ENCODE measurements at places on chromosomes 3 and 15.
A peak's percentile ranks its signal among the peaks of the same experiment; 100 is the strongest.

- no peak for DNase-seq
Observed at GRCh38 chr3:120357807-120358206, 8.7 kb upstream of the LRRC58 start.

DNA sequence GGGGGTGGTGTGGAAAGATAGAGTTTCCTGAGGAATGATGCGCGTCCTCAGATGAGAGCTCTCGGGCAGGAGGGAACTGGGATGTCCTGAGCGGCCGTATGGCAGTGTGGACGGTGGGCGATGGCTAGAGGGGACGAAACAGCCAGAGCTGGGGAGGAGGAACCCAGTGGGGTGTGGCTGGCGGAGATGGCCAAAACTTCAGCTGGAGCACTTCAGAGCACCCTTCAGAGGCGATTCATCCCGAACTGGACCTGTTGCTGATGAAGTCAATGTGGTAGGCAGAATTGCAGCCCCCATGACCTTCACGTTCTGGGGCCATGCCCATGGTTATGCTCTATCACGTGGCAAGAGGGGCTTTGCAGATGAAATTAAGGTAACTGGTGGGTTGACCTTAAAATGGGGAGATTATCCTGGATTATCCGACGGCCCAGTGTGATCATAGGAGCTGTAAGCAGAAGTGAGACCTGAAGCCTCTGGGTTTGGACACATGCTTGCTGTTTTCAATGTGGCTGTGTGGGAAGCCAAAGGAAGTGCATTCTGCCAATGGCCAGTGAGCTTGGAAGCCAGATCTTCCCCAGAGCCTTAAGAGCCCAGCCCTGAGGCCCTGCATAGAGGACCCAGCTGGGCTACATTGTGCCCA is 52.3 kb downstream of the ATP1B3 start:
- peak; percentile 47 for DNase-seq

DNA sequence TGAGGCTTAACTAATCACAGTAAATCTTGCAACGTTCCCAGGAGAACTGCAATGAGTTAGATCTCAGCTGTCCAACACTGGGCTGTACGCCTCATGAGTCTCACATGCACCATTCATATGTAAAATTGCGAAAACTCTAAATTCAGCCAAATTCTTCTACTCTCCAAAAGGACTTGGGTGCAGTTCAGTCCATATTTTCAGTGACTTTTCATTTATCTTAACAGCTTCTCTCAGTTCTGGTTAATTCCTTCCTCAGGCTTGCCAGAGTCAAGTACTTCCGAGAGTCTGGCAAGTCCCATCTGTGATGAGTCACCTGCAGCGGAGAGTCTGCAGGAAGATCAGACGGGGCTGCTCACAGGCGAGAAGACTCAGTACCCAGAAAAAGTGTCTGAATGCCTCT is 11.5 kb downstream of the CCDC80 start:
- DNase-seq: peak; percentile 40

GRCh38 chr15:85311647-85312046 is 68.8 kb upstream of the AKAP13 start:
- DNase-seq: no peak

- no peak for DNase-seq
Observed at GRCh38 chr3:8884630-8885290, 78.5 kb downstream of the RAD18 start.

DNA sequence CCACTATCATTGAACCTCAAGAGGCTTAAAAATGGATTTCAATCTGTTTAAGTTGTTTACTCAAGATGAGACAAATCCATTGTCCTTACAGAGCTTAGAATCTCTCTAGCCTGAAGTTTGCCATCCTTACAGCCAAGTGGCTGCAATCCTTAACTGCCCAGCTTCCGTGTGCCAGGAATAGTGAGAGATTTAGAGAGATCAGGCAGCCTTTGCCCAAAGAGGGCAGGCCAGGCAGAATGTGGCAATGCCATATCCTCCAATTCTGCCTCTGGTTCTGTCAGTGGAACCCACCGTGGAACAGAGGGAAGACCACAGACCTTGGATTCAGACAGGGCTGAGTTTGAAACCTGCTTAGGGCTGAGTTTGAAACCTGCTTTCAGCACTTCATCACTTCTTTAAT is 374.3 kb downstream of the VPS13C start:
- no peak for DNase-seq

DNA sequence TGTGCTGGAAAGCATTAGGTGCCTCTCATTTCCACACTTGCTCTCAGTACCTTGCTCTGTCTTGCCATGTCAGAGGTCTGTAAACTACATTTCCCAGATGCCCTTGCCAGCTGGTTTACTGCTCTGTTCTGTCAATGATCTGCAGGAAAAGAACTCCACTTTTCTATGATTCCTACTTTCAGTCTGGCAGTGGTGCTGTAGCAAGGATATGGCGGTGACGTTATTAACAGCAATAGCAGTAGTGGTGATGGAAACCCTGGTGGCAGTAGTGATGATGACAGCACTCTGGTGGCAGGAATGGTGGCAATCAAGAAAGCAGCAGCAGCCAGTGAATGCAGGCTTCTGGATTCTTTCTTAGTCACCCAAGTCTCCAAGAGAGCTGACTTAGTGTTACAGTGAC is 665.2 kb downstream of the DIPK2A start:
- no peak for DNase-seq

DNA sequence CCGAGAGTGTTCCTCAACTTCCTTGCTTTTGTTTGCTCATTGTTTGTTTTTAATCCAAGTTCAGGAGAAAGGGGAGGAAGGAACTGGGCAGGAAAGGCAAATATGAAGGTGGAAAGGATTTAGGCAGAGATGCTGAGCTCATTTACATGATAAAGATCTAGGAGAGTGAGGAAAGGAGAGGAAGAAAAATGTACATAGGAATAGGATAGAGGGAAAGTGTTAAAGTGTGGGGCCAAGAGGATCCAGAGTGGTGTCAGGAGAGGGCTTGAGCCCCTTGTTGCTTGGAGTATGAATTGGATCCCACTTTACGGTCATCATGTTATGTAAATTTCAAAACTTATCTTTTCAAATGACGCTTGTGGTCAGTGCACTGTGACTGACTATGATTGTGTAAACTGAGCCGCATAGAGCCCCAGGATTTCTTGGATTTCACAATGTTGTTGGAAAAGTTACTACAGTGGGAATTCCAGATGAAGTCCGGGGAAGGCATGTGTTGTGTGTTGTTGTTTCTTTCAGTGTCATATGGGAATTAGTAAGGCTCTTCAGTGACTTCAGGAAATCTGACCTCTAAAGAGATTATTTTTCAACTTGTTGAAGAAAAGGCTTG is 15.0 kb upstream of the PLD1 start:
- DNase-seq: peak; percentile 67

DNA sequence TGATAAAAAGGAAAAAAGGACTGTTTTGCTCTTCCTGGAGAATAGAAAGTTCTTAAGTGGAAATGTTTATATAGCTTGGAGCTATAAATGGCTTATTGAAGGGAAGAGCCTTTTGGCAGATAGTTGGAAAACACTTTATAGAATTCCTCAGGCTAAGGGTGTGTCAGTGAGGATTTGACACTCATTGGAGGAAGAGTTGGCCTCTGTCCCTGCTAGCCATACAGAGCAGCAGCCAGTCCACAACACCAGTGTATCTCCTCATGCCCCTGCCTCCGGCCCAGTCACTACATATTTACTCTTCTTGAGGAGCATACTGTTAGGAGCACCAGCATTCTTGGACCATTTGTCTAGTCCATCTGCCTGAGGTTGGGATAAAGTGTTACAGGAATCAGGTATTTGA is 36.2 kb downstream of the KLHL18 start:
- DNase-seq: no peak

DNA sequence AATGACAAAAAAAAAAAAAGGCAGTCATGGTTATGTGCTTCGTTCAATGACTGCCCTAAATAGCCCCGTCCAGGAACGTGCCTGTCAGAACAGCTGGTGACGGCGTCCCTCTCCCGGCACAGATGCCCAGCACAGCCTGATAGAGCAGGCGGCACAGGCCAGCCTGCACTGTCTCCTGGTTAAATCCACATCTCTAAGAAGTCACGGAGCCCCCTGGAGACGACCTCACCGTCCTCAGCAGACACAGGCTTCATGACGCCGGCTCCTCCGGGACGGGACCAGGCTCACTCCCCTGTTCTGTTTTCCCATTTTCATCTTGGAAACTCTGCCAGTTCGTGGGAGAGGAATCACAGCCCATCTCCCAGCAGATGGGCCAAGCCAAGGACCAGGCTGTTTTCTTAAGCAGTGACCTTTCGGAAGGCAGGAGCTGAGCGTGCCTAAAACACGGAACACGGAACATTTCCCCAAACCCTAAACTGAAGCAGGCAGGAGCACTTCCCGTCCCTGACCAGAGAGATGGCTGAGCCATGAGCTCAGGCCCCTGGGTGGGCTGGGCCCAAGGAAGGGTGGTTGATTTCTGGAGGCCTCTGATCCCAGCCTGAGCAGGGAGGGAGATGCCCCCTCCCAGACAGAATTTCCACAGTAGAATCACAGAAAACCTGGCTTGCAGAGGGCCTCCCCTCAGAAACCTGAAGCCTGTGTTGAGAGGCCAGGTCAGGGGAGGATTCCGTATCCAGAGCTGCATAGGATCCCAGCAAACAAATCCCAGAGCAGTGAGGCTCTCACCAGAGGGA is 35.9 kb downstream of the ADCY5 start:
- no peak for DNase-seq

DNA sequence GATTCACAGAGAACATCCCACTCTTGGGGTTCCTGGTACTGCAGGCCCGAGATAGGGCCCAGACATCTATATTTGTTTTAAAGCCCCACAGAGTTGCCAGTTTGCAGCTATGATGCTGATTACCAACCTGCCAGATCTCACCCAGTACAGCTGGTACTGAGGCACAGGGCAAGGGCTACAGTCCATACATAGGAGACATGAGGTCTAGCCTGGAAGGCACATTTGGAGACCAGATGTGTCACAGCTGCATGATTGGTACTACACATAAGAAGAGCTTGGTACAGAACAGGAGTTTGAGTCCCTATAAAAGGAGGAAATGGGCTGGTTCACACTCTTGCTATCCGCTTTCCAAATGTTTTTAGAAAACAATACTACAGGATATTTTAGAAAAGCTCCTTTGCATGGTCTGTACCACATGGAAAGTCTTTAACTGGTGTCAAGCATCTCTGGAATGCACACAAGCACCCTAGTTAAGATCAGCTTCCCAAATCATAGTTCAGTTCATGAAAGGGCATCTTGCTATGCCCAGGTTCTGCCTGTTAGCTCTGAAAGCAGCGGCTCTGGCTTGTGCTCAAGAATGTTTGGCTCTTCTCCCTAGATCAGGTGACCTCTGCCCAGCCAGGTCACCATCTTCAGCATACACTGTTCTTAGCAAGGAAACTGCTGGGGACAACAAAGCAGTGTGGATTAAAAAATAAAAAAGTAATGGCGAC is 20.6 kb downstream of the MTMR14 start:
- DNase-seq: no peak

DNA sequence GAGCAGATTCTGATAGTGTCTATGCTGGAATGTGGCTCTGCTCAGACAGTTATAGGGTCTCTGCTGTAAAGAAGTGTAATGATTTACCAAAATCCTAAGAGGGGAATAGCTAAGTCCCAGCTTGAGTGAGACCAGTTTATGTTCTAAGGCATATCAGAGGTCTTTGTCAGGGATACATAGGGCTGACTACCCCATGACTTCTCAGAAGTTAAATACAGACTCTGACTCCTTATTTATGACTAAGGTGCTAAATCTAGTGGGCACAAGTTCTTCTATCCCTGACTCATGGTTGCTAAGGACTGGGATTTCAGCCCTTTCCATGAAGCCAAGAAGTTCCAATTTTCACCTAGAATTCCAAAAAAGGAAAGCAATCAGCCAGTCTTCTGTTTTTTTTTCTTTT is 192.6 kb upstream of the POU1F1 start:
- no peak for DNase-seq

- DNase-seq: no peak
Observed at GRCh38 chr15:62406305-62406891, 241.3 kb upstream of the C2CD4B start.

GRCh38 chr3:172155897-172156585 is 116.7 kb downstream of the FNDC3B start:
- no peak for DNase-seq

- no peak for DNase-seq
Observed at GRCh38 chr3:171781711-171782127, 28.6 kb downstream of the PLD1 start.

GRCh38 chr3:194741916-194742315 is 56.2 kb downstream of the FAM43A start:
- DNase-seq: no peak

DNA sequence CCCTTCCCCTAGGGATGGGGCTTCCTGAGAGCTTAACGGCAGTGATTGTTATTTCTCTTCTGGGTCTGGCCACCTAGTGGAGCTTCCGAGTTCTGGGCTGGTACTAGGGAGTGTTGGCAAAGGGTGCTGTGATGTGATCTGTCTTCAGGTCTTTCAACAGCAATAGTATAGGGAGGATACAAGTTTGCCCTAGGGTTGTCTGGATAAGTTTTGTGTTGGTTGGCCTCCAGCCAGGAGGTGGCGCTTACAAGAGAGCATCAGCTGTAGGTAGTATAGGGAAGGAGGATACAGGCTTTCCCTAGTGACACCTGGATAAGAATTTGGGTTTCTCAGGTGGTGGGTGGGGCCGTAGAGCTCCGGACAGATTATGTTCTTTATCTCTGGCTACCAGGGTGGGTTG is 19.2 kb upstream of the CPOX start:
- DNase-seq: peak; percentile 32

DNA sequence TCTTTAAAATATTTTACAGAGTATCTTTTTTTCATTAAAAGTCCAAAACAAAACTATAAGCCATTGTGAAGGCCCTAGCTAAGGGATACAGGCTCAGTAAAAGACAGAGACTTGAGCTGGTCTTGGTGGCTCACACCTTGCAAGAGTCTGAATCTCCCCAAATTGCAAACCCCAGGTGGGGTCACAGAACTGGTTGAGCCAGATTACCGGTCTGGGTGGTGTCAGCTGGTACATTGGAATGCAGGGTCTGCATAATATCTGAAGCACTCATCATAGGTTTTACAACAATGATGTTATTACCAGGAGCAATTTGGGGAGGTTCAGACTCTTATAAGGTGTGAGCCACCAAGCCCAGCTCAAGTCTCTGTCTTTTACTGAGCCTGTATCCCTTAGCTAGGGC is 201.2 kb upstream of the ARPP21 start:
- DNase-seq: no peak

DNA sequence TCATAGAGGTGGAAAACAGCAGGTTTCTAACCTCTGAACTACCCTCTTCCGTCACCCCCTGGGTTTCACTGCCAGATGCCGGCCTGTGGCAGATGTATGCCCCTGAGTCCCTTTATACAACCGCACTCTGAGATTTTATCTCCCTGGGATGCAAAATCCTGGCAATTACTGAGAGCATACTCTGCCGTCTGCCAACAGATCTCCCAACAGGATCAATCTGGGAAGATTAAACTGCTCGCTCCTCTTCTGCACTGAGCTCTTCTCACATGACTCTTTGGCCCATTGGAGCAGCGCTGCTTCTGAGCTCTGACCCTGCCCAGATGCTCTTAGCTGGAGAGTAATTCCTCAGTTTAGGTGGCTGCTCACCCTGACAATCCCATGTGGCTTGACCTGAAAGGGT is 133.2 kb downstream of the LIPC start:
- DNase-seq: no peak

DNA sequence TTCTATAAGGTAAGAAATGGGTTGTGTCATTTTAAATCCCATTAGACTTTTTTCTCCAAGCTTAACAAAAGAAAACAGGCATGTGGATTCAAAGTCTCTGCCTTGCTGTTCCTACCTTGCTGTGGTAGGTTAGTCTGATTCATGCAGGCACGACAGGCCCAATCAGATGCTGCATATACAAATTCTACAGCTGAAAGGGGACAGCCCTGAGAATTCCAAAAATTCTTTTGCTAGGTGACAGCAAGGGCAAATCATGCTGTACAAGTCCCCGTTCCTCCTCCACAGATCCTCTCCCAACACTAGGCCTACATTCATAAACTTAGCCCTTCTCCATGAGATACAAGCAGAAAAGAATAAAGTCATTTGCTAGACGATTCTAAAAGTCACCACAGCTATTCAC is 161.2 kb upstream of the THBS1 start:
- no peak for DNase-seq
